Hematopoietic multipotent progenitor cell (in vitro differentiated cells): ENCODE measurements at places on chromosomes 11 and 22. TPM values are rescaled to one million over a fixed set of nuclear protein-coding genes. Genes with fewer than 3 reads are reported as not detected.

The TPH1 gene
- total RNA-seq = 0.27 TPM

The CCDC34 gene
- total RNA-seq = 3.5 TPM

The LRP4 gene
- total RNA-seq = 7.5 TPM

The CST6 gene
- not detected for total RNA-seq

The MCHR1 gene
- total RNA-seq = not detected

The TRAPPC4 gene
- total RNA-seq = 70.6 TPM

The B4GALNT4 gene
- total RNA-seq = 3.5 TPM

The OR52E8 gene
- total RNA-seq = not detected

The SFI1 gene
- 33.4 TPM for total RNA-seq

The SYT12 gene
- total RNA-seq = under 0.01 TPM

The ZNF280B gene
- total RNA-seq = 0.81 TPM

The OR5AS1 gene
- not detected for total RNA-seq

The TCIRG1 gene
- 99.9 TPM for total RNA-seq

The CRYAB gene
- total RNA-seq = not detected

The BBOX1 gene
- not detected for total RNA-seq

The PTPMT1 gene
- 110 TPM for total RNA-seq

The TMEM223 gene
- 31.2 TPM for total RNA-seq
